Stimulated activated memory B cell treated with anti-CD40 and anti-IgM and Interleukin-4, amounts not matched to agents 10 μg/mL and 1 μg/mL and 100 μg/mL, for 72 hours (primary cell): ENCODE measurements at places on chromosomes 4 and X.

GRCh38 chrX:46587753-46588171 is 14.2 kb downstream of the CHST7 start:
- no peak for ATAC-seq

GRCh38 chrX:144335402-144335801 is 451.5 kb downstream of the UBE2NL start:
- ATAC-seq: no peak

DNA sequence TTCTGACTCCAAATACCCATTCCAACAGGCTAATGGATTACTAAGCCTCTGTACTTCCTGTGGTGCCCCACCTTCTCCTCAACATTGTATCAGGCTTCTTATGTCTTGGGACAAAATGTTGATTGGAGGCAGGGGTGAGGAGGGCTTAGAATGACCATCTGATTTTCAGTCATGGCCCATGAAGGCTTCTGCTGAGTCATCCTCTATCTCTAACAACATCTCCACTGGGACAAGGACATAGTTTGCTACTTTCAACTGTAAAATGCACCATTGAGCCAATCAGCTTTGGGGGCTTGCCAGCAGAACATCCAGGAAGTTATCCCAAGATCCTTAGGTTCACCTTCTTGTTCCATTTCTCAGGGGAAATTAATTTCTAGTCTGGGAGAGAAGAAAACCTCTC is 29.5 kb downstream of the MAGEB17 start:
- ATAC-seq: no peak

GRCh38 chr4:81839347-81840042 is 367.8 kb upstream of the RASGEF1B start:
- peak; percentile 48 for ATAC-seq

- no peak for ATAC-seq
Measured at GRCh38 chr4:83771113-83771705, 235.3 kb downstream of the GPAT3 start.

GRCh38 chr4:142690406-142691163 is 155.5 kb downstream of the INPP4B start:
- no peak for ATAC-seq

- no peak for ATAC-seq
Measured at GRCh38 chrX:30702736-30703135, 49.5 kb downstream of the GK start.

GRCh38 chr4:182310316-182310715 is 67.1 kb downstream of the TENM3 start:
- ATAC-seq: no peak

DNA sequence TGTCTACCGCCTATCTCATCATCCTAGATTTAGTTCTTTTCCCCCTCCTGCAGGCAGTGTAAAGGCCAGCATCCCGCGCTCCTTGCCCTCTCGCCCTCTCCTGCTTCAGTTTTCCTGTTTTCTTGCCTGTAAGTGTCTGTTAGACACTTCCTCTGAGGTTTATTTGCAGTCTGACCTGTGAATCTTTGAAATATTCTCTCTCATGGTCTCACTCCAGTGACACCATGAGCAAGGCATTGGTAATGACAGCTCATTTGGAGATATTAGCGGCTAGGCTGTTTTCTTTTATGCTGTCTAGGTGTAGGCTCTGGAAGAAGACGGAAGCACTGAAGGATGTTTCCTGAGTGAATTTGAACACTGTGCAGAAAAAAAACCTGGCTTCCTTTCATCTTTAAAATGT is 179.6 kb downstream of the KDR start:
- no peak for ATAC-seq

DNA sequence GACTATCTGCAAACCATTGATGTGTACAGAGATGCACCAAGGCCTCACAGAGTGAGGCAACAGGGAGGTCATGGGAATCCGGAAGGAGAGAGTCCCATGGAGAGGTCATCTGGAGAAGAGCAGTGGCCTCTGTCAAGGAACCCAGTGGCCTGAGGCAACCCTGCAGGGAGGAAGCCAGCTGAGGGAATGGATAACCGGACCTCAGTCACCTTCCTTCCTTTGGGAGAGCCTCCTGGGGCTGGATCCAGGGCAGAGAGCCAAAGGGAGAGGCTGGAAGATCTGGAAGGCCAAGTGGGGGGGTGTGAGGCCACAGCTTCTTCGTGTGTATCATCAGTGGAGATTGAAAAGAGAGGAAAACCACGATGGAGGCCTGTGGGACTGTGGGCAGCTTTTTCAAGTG is 24.3 kb upstream of the CD38 start:
- ATAC-seq: no peak

GRCh38 chrX:130566028-130566683 is 164.4 kb downstream of the RBMX2 start:
- ATAC-seq: no peak

GRCh38 chr4:175470131-175470530 is 341.9 kb downstream of the GPM6A start:
- ATAC-seq: no peak

DNA sequence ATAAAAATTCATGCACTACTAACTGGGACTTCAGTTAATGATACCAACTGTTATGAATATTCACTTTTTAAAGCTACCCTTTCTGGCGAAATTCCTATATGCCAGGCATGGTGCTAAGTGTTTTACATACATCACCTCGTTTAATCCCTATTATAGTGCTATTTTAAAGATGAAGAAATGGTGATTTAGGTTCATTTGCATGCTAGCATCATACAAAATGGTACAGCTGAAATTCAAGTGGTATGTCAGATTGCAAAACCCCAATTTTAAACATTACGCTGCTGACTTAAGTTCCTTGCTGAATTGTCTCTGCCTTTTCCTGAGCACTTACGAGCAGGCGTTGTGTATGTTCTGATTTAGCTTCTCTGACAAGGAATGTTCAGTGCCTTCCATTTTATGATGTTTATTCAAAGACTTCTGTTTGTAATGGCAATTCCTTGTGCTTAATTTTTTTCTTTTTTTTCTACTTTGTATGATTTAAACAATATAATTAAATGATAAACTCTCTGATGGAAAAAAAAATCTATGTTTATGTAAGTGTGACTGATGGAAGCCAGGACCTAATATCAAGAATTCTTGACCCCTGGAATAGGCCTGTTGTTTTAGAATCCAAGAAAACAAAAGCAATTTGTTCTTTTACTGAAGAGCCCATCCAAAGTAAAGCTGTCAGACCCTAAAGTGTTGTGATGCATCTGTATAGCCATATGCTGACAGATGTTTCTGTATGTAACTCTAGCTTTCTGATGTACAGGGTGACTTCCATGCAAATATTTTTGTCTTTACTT is 148.1 kb downstream of the PCDH7 start:
- no peak for ATAC-seq

GRCh38 chrX:52933976-52934703 is 24.2 kb downstream of the FAM156A start:
- no peak for ATAC-seq

DNA sequence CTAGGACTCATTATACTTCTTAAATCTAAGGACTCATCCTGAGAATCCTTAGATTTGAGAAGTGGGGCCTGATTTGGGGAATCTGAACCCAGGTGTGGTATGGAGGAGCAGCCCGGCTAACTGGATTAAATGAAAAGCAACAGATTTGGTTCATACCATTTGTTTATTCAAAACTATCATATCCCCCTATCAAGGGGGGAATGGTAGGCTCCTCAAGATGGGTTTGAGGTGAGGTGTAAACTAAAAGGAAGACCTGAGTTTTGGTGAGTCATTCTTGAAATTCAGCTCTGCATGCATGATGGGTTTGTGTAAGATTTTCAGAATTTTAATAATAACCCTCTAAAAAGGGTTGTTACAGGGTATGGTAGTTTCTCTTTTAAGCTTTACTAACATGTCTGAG is 53.4 kb downstream of the CASP6 start:
- peak; percentile 62 for ATAC-seq

DNA sequence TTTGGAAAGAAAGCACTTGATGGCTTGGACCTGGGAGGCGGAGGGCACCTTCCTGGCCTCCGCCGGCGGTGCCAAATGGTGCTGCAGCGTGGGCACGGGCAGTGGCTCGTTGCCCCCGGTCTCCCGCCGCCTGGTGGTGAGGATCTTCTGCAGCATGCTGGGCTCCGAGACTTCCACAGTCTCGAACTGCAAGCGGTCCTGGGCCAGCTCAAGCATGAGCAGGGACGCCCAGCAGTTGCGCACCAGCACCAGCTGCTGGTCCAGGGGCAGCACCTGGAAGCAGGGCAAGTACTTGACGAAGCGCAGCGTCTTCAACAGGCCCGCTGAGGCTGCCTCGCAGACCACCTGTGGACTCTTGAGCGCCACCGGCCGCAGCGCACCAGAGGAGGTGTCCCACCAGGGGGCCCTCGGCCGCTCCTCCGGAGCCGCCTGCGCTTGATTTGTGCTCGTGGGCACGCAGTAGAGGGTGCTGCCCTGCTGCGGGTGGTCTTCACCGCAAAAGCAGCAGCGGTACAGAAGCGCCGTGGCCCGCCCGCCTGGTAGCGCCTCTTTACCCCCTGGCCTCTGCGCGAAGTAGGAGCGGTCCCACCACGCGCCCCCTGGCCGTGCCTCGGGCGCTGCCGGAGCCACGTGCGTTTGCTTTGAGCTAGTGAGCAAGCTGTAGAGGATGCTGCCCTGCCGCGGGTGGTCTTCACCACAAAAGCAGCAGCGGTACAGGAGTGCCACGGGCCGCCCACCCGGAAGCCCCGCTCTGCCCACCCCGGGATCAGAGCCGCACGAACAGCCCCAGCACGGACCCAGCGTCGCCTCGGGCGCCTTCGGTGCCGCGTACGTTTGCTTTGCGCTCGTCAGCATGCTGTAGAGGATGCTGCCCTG is 689 bp downstream of the NR0B1 start:
- ATAC-seq: no peak

- ATAC-seq: no peak
Measured at GRCh38 chr4:107757864-107758476, 37.9 kb upstream of the PAPSS1 start.

DNA sequence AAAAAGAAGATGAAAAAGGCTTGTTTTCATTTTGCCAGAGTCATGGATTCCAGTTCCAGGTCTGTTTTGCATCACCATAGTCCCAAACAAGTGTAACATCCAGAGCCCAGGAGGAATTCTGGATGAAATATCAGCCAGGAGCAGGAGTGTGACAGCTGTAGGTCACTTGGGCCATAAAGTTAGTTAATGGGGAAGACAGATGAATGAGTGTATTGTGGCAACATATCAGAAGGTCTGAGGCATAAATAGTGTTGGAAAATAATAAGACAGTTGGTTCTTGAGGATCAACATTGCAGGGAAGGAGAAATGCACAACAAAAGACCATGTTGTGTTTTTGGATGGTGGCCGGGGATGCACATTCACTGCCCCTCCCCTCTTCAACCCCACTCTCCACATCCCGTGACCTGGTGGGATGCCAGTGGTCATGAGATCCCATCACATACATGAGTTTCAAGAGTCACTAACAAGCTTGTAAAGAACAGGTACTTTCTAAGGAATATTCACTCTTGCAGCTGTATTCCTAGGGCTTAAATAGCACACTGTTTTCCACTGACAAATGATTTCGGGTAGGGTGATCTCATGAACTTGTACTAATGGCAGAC is 83.1 kb upstream of the IGFBP7 start:
- no peak for ATAC-seq

GRCh38 chr4:110122201-110122600 is 76.2 kb downstream of the ELOVL6 start:
- no peak for ATAC-seq

DNA sequence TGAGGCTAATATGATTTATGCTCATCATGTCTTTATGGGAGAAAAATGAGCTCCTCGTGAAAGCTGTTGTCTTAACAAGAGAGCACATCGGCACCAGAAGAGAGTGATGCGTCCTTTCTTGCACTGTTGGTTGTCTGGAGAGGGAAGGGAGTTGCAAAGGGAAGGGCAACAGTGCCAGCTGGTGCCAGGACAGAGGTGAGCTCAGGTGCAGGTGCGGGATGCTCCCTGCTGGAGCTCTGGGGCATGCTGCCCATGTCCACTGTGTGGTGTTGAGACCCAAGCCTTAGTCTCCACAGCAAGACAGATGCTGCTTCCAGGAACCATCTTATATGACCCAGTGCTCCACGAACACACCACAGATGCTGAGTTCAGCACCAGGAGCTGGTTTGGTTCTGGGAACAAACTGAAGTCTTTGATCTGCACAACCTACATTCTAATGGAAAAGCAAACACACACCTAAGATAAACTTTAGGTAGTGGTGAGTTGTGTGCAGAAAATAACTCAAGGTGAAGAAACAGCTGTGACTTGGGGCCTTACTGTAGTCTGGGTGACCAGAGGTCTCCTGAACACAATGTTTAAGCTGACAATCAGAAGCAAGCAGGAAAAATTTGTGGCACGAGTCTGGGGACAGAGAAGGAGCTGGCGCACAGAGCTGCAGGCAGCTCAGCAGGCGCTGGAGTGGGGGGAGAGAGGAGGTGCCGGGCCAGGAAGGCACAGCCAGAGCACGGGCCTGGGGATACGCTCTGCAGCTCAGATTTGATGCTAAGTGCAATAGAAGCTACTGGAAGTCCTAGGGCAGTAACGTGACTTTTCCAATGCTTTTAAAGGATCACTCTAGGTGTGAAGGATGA is 73.2 kb downstream of the HAUS3 start:
- ATAC-seq: no peak

GRCh38 chr4:42498040-42498439 is 100.8 kb downstream of the SHISA3 start:
- ATAC-seq: no peak

DNA sequence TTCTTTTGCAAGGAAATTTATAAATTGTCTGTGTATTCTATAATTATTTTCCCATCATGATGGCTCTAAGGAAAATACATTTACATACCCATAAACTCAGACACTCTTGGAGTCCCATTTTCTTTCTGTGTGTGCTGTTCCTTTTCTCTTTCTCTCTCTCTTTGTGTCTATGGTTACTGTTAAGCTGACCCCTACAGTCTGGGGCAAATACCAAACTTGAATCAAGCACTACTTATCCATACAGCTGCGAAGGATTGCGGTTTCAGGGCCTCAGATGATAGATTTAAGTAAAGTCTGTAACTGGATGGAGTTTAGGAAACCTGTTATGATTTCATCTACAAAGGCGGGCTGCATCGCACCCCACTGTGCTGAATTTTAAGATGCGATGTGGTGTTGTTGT is 150.2 kb downstream of the SHROOM3 start:
- no peak for ATAC-seq

DNA sequence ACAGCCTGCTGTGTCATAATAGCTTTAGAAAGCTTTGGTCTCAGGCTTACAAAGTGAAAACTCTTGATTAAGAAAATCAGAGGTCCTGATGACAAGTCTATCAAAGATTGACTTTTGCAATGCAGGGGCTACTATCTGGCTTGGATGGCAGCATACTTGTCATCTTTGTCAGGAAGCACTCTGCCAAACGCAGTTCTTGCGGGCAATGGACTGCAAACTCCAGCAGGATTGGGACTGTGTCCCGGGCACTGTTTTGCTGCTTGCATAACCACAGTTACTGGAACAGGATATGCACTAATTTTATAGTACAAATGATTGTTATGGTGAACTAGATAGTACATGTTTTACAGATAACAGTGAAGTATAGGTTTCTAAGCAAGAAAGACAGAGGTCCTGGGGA is 185.6 kb downstream of the IQCM start:
- no peak for ATAC-seq

DNA sequence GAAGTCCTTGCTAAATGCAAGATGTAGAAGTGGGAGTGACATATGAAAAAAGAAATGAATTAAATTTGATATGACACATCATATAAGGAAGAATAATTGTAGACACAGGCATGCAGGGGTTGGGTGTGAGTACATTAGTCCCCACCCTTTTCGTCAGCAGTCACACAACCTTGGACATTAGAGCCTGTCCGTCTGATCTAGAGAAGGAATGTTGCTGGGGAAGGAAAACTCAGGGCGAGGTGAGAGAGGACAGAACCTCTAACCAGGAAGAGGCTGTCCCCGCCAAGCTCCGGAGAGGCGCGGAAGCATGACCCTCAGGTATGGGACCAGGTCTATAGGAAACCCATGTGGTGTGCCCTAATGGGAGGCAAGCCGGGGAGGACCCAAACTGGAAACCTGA is 102.1 kb downstream of the RELL1 start:
- no peak for ATAC-seq
